Endodermal cell (in vitro differentiated cells): ENCODE measurements at places on chromosomes 5 and 9. TPM values are rescaled to one million over a fixed set of nuclear protein-coding genes. Genes with fewer than 3 reads are reported as not detected.

The IL3 gene
- total RNA-seq, result not detected in 2 replicates

The EGFL7 gene
- 33.7 and 34.0 TPM in 2 replicates for total RNA-seq

The NKD2 gene
- 5.3 to 13.9 TPM (median 11.1 TPM) in 3 replicates for total RNA-seq

The TAF11L13 gene
- not detected in 3 replicates for total RNA-seq

The PRRX2 gene
- total RNA-seq, result 3.8 and 4.4 TPM in 2 replicates

The CA9 gene
- total RNA-seq, result 1.4 and 1.8 TPM in 2 replicates

The KCNIP1 gene
- not detected in 3 replicates for total RNA-seq

The TAS2R1 gene
- not detected in 2 replicates for total RNA-seq

The ZNF883 gene
- total RNA-seq, result 11.4 to 13.0 TPM (median 12.8 TPM) in 3 replicates

The RAB3C gene
- 4.7 and 5.8 TPM in 2 replicates for total RNA-seq

The RANBP3L gene
- not detected in 3 replicates for total RNA-seq

The DAPK1 gene
- total RNA-seq, result 117 and 139 TPM in 2 replicates

The FBP2 gene
- total RNA-seq, result not detected in 3 replicates

The IL31RA gene
- total RNA-seq, result not detected in 3 replicates

The RMI1 gene
- total RNA-seq, result 25.0 and 27.1 TPM in 2 replicates

The LCN9 gene
- total RNA-seq, result 8.1 to 10.7 TPM (median 10.4 TPM) in 3 replicates

The DOCK8 gene
- 25.8 and 28.1 TPM in 2 replicates for total RNA-seq

The FGD3 gene
- 0.97 and 1.9 TPM in 2 replicates for total RNA-seq

The PDZD2 gene
- total RNA-seq, result 2.9 to 6.6 TPM (median 5.6 TPM) in 3 replicates

The SLC6A19 gene
- 0.15 and 0.16 TPM in 2 replicates for total RNA-seq

The ADAMTS19 gene
- total RNA-seq, result 24.0 and 26.2 TPM in 2 replicates

The SOX30 gene
- total RNA-seq, result 0.23 TPM in 1 of 3 replicates, not detected in the others
